Ascending aorta (tissue), 2 donors: ENCODE measurements at places on chromosomes 7 and 10.

DNA sequence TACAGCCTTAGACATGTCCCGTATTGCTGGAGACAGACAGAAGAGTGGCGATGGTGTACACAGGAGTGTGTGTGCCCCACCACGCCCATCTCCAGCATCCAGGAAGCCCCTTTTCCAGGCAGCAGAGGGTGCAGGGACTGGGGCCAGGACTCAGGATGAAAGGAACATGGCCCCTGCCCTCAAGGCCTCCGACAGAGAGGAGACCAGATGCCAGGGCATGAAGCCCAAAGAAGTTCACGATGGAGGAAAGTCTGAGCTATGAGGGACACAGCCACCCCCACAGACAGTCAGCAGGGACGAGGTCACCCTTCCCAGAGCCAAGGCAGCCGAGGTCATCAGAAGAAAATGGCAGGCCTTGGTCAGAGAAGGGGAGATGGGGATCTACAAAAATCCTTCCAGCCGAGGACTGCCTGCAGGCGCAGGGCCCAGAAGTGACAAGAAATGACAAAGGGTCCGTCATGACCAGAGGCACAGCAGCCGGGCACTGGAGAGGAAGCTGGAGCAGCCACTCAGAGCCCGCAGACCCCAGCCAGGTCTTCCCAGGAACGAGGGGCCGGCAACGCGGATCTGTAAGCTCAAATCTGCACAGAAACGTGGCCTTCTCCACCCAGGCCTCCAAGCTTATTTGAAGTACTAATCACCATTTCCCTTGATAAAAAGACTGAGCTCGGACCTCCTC is 78.7 kb upstream of the PPP2R2D start:
- no peaks in the 10 kb centered on the region for H3K36me3 ChIP-seq
- H3K27me3 ChIP-seq, result no peaks in the 10 kb centered on the region
- no peaks in the 10 kb centered on the region for H3K4me1 ChIP-seq
- H3K4me3 ChIP-seq, result no peak overlapping the region

DNA sequence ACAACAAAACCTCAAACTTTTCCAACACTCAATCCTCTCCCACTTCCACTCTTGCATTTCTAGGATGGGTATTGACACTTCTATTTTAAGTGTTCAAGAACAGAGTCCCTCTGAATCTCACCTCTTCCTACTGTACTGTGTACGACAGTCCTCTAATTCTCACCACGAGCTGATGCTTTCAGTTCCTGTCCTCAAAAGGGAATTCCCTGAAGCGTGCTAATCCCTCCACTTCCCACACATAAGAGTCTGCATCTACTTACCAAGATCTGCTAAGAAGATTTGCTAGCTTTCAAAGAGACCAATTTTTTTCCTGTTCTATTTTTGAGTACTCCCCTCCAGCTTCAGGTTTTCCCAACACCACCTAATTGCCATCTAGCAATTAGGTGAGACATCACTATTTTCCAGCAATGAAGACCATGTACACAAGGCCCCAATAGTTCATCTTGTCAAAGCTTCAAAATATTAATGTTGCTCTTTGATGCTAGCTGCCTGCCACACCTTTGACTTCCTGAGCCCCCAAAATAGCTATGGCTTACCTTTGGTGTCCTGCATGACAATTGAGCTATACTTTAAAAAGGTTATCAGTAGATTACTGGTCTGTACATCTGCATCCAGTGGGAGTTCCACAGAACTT is 54.4 kb downstream of the ARMH3 start:
- H3K27me3 ChIP-seq, result no peaks in the 10 kb centered on the region
- no peaks in the 10 kb centered on the region for H3K4me1 ChIP-seq
- no peak overlapping the region for H3K27ac ChIP-seq
- no peak for DNase-seq

DNA sequence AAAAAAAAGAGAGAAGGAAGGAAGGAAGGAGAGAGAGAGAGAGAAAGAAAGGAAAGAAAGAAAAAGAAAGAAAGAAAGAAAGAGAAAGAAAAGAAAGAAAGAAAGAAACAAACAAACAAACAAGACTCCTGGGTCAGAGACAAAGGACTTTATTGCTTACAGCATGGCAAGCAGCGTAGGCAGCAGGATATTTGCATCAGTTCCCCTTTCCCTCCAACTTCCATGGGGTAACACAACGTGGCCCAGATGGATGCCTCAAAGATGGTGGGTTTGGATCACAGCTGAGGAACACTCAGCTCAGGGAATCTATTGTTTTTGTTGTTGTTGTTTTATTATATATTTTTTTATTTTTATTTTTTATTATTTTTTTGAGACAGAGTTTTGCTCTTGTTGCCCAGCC is 128.5 kb upstream of the VKORC1L1 start:
- H3K36me3 ChIP-seq, result no peaks in the 10 kb centered on the region
- no peaks in the 10 kb centered on the region for H3K27me3 ChIP-seq
- peak; percentile 45 for DNase-seq
- peaks cover 12% of the 10 kb centered on the region for H3K4me1 ChIP-seq
- H3K27ac ChIP-seq, result no peak overlapping the region

- peaks cover 4% of the 10 kb centered on the region for H3K4me1 ChIP-seq
- H3K27ac ChIP-seq, result no peak overlapping the region
- H3K4me3 ChIP-seq, result no peak overlapping the region
- no peak for DNase-seq
Measured at GRCh38 chr10:115801992-115802391, 471.0 kb downstream of the GFRA1 start.

DNA sequence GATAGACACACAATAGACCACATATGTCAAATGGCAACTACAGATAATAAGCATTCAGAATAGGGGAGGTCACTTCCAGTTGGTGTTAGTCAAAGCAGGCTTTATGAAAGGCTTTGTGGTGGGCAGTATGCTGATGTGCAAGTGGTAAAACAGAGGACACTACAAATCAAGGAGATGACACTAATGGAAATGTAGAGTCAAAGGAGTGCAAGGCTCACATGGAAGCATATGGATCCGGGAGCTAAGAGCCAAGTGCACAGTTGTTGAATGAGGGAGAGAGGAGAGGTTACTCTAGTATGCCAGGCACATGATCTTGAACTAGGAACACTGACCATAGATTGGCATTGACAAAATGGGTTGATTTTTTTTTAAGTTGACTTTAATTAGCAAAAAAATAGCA is 62.7 kb downstream of the GRM3 start:
- H3K27ac ChIP-seq, result no peak overlapping the region
- H3K36me3 ChIP-seq, result no peaks in the 10 kb centered on the region
- no peaks in the 10 kb centered on the region for H3K4me1 ChIP-seq
- no peak for DNase-seq
- no peak overlapping the region for H3K4me3 ChIP-seq

- H3K36me3 ChIP-seq, result no peaks in the 10 kb centered on the region
- H3K27me3 ChIP-seq, result no peaks in the 10 kb centered on the region
- H3K4me1 ChIP-seq, result peaks cover 5% of the 10 kb centered on the region
- no peak within 1 kb of the TSS for H3K27ac ChIP-seq
Measured at GRCh38 chr10:102869258-102870198, at the start of gene AS3MT. Gene AS3MT, plus strand, starts transcription at chr10:102869470. Its CDS starts 123 bp downstream, at chr10:102869593.

GRCh38 chr7:24910551-24911212 is 69.3 kb downstream of the OSBPL3 start:
- no peak overlapping the region for H3K27ac ChIP-seq
- no peaks in the 10 kb centered on the region for H3K36me3 ChIP-seq

- H3K4me1 ChIP-seq, result no peaks in the 10 kb centered on the region
- H3K27me3 ChIP-seq, result no peaks in the 10 kb centered on the region
- no peaks in the 10 kb centered on the region for H3K36me3 ChIP-seq
- no peak overlapping the region for H3K4me3 ChIP-seq
Measured at GRCh38 chr10:29158066-29158465, 130.8 kb upstream of the LYZL1 start.

GRCh38 chr7:68529221-68529620 is 1069.1 kb upstream of the AUTS2 start:
- H3K27ac ChIP-seq, result no peak overlapping the region
- no peaks in the 10 kb centered on the region for H3K27me3 ChIP-seq
- H3K4me1 ChIP-seq, result no peaks in the 10 kb centered on the region
- no peaks in the 10 kb centered on the region for H3K36me3 ChIP-seq
- DNase-seq, result no peak

- no peaks in the 10 kb centered on the region for H3K36me3 ChIP-seq
- H3K4me1 ChIP-seq, result no peaks in the 10 kb centered on the region
- H3K4me3 ChIP-seq, result no peak overlapping the region
- no peaks in the 10 kb centered on the region for H3K27me3 ChIP-seq
- H3K27ac ChIP-seq, result no peak overlapping the region
- DNase-seq, result no peak
Measured at GRCh38 chr7:65216469-65216868, 157.2 kb upstream of the ZNF92 start.

GRCh38 chr10:19719284-19719683 is 96.9 kb upstream of the PLXDC2 start:
- DNase-seq, result no peak
- no peak overlapping the region for H3K27ac ChIP-seq
- no peaks in the 10 kb centered on the region for H3K27me3 ChIP-seq
- no peak overlapping the region for H3K4me3 ChIP-seq
- H3K4me1 ChIP-seq, result no peaks in the 10 kb centered on the region

GRCh38 chr7:150969475-150969874 is 8.6 kb downstream of the KCNH2 start:
- peaks cover 10% of the 10 kb centered on the region for H3K27me3 ChIP-seq
- H3K4me3 ChIP-seq, result no peak overlapping the region
- H3K4me1 ChIP-seq, result no peaks in the 10 kb centered on the region
- no peak overlapping the region for H3K27ac ChIP-seq

GRCh38 chr7:51029131-51029530 is 246.4 kb upstream of the GRB10 start:
- DNase-seq, result no peak
- no peak overlapping the region for H3K27ac ChIP-seq
- no peaks in the 10 kb centered on the region for H3K36me3 ChIP-seq
- H3K4me1 ChIP-seq, result peaks cover 5% of the 10 kb centered on the region
- H3K4me3 ChIP-seq, result no peak overlapping the region

DNA sequence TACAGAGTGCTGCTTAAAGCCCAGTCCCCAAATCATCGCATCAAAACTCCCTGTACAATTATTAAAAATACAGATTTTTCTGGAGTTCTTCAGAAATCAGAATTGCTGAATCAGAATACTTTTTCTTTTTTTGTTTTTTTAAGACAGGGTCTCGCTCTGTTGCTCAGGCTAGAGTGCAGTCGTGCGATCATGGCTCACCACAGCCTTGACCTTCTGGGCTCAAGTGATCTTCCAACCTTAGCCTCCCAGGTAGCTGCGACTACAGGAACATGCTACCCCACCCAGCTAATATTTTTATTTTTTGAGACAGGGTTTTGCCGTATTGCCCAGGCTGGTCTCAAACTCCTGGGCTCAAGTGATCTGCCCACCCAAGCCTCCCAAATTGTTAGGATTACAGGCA is 3.9 kb downstream of the BBIP1 start:
- no peak for DNase-seq
- no peak overlapping the region for H3K4me3 ChIP-seq
- H3K36me3 ChIP-seq, result no peaks in the 10 kb centered on the region
- peaks cover 2% of the 10 kb centered on the region for H3K4me1 ChIP-seq
- no peak overlapping the region for H3K27ac ChIP-seq

DNA sequence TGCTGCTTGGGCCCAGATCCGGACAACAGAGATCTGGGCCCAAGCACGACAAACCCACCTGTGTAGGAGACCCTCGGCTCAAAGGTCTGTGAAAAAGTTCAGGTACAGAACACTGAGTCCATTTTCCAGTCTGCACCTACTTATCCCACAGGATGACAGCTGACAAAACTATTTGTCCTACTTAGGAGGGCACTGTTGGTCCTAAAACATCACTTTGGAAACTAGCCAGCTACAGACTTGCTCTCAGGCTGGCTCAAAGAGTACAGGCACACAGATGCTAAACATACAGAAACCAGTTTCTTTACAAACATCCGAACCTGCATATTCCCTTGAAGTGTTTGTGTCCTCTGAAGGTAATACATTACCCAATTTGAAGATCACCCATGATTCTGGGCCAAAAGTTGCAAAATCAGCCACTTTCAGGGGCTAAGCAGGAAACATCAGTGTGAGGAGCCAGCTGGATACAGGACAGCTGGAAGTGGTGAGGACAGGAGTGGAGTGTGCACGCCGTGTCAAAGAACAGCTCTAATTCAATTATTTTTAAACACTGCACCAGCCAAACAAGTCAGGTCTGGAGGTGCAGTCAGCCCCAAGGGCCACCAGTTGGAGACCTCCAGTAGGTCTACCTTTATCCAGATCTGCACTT is 88.5 kb downstream of the NOC3L start:
- H3K27ac ChIP-seq, result peak overlapping the region; percentile 29
- H3K27me3 ChIP-seq, result no peaks in the 10 kb centered on the region
- H3K36me3 ChIP-seq, result peaks cover 5% of the 10 kb centered on the region

DNA sequence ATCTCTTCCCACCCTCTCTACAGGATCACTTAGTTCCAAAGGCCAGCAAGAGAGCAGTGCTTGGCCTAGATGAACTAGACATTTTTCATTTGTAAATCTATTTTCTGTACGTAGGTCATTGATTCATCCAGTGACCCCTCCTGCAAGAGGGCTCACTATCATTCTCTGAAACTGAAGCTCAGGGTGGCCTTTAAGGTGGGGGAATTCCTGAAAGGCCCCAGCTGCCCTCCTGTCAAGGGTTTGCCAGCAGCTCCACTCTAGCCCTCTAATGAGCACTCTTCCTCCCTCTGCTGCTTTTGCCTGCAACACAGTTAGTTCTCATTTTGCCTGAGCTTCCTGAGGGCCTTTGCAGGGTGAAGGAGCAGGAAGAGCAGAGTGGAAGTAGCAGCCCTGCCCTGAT is 41.2 kb downstream of the LRRC18 start:
- no peaks in the 10 kb centered on the region for H3K27me3 ChIP-seq
- H3K27ac ChIP-seq, result no peak overlapping the region
- no peaks in the 10 kb centered on the region for H3K36me3 ChIP-seq
- DNase-seq, result no peak

DNA sequence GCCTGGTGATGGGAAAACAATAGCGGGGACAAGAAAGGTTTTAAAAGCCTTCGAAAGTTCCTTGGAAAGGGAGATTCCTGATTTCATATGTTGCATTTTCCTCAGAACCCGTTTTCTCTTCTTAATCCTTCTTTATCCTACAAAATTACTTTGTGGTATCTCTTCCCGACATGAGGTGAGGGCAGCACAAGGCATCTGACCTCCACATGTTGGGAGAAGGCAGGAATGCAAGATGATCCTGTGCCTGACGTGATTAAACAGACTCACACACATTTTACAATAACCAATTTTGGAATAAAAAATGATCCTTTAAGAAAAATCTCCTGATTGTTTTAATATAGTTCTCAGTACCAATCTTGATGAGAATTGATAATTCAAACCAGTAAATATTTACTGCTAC is 153.3 kb upstream of the MKLN1 start:
- no peaks in the 10 kb centered on the region for H3K27me3 ChIP-seq
- H3K4me3 ChIP-seq, result no peak overlapping the region
- H3K4me1 ChIP-seq, result no peaks in the 10 kb centered on the region
- no peak for DNase-seq
- no peak overlapping the region for H3K27ac ChIP-seq
- no peaks in the 10 kb centered on the region for H3K36me3 ChIP-seq
